ENCODE measurements at places on chromosomes 6 and 20. TPM values are rescaled to one million over a fixed set of nuclear protein-coding genes. Genes with fewer than 3 reads are reported as not detected.

GRCh38 chr20:48638546-48638945 is 189.3 kb downstream of the PREX1 start:
- DNase-seq, result no peak

DNA sequence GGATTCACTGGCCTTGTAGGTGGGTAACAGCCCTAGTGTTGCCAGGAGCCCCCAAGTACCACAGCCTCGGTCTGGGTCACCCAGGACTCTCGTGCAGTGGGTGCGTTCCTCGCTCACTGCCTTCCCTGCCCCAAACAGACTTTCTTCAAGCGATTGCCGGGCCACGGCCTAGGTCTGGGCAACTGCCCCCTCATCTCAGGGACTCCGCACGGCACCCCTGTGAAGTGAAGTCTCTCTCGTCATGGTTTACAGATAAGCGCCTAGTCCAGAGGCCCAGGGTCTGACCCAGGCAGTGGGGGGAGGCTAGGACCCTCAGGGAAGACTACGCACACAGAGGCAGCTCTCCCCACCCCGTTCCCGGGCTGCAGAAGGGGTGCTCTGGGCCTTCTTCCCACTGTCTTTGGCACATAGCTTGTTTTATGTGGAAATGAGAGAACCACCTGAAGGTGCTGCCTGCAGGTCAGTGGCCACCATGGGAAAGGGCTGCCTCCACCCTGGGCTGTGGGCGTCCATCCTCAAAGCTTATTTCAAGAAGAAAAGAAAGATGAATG is 220.8 kb downstream of the ERMARD start:
- no peak for DNase-seq

DNA sequence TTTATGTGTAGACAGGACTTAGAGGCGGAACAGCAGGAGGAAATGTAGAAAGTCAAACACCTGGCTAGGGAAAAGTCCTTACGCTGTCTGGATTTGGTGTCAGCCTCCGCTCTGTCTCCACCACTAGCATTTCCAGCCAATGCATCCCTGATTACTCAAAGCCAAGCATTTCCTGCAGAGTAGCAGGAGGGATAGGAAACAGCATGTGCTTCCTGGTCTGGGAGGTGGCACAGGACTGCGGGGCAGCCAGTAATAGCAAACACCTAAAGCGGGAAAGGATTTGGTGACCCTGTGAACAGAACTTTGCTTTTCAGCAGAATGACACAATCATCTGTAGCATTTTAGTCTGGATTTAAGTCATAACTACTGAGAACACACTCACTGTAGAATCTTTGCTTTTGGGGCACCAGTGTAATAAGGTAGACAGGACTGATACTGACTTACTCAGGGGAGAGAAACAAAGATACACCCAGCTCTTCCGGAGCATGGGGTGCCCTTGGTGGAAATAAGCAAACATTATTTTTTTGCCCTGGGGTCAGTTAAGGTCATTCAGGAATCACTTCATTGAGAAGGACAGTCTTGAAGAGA is 133.3 kb upstream of the AHI1 start:
- no peak for DNase-seq

DNA sequence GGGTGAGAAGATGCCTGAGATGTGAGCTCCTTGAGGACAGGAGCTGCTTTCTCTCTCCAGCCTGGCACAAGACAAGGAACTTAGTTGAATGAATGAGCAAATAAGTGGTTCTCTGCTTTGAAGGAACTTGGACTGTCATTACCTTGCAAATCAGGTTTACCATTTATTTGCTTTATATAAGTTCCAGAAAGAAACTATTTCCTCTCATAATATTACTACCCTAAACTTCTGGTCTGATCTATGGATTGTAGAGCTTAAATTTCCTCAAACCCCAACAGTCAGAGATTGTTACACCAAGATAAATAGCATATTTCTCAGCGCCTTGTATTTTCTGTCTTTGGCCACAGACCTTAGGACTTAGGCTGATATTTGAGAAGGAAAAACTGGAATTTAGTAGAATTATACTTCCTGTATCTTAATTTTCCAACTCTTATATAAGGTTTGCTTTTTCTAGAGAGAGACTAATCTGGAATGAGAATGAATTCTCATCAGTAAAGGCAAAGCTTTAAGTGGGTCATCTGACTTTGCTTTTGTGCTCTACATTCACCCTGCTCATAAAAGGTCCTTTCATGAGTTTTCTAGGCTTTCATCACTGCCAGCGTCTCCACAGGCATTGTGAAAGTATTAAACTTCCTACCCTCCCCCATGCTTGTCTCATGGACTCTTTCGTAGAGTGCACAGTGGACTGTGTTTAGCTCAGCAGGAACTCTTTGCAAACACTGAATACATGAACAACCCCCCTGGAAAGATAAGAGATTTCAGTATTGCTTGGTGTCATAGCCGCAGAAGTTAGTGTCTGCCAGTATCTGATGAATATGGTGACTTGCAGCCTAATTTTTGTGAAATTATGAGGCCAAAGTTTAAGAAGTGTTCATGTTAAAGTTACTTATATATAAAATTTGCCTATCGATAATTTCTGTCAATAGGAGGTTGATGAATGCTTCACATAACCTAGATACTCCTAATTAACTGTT is 74.0 kb downstream of the PTPRA start:
- peak; percentile 27 for DNase-seq

- DNase-seq, result no peak
These were observed 1.6 kb downstream of the PPP1R16B start for GRCh38 chr20:38806855-38807655.

GRCh38 chr6:162187168-162187935 is 540.2 kb downstream of the PRKN start:
- DNase-seq, result no peak

VSTM2L gene
- total RNA-seq, result 0.82 TPM
